Right atrium auricular region (tissue), 2 donors: ENCODE measurements at places on chromosomes 6 and 20.

GRCh38 chr6:8085053-8085511 lies 17.3 kb downstream of the EEF1E1 start:
- DNase-seq, result no peak

GRCh38 chr20:13216533-13216932 lies 4.5 kb upstream of the ISM1 start:
- DNase-seq, result no peak

- DNase-seq, result no peak
Observed at GRCh38 chr20:32891926-32892660, 33.4 kb downstream of the EFCAB8 start.

DNA sequence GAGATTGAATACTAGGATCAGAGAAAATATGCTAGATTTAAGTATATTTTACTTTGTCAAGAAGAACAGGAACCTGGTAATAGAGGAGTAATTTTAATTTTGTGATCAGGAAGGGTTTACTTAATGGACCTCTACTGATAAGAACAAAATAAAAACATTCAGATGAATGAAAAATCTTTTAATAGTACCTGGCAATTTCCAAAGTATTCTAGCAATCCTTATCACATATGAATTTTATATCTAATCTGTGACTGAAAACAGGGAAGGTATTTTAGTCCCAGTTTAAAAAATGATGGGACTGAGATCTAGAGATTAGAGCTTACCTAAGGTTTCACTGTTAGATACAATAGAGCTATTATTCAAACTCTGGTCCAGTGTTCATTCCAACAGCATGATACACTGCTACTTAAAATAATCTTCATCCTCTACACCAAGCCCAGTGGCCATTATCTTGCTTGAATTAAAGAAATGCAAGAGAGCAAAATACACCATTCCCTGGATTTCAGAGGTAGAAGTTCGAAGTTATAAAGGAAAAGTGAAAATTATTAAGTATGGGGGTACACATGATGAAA lies 13.5 kb downstream of the SLC17A5 start:
- no peak for DNase-seq

DNA sequence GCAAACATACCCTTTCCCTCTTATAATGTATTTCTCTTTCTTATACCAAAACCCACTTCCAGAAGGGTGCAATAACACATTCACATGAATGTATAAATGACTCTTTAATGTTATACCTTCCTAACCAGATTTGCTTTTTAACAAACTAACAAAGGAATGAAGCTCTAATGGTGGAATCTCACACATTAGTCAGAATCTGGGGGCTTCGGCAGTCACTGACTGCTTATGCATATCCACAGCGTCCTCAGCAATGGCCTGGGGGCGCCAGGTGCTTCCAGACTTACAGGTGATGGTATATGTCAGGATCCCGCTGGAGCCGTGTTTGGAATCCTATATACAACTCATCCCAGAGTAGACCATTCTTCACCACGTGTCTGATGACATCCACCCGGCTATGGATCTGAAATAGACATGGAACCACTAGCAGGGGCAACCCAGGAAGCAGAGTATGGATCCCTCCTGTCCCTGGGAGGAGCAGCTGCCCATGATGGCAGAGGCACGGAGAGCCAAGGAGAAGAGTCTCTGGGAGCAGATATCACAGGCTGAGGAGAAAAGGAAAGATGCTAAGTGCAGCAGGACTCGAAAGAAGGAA lies 150.8 kb upstream of the RIPOR2 start:
- DNase-seq, result no peak
